ENCODE measurements at places on chromosomes 1 and 21. TPM values are rescaled to one million over a fixed set of nuclear protein-coding genes. Genes with fewer than 3 reads are reported as not detected.
A peak's percentile ranks its signal among the peaks of the same experiment; 100 is the strongest.

DNA sequence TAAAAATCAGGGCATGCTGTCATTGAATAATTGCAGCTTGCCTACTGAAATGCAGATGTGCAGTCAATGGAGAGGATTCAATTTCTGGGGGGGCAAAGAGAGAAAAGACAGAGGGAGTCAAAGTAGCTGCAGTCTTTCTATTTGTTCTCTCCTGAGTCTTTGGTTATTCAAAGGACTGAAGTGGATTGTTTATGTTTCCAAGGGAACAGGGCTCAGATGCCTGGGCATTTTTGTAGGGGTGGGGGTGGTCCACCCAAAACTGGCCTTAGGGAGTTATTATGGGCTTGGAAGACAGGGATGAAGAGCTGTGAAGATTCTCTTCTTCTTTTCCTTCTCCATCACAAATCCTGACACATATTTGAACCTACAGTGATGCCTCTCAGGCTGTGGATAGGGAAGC, 408.8 kb upstream of the DAB1 start:
- DNase-seq = no peak

DNA sequence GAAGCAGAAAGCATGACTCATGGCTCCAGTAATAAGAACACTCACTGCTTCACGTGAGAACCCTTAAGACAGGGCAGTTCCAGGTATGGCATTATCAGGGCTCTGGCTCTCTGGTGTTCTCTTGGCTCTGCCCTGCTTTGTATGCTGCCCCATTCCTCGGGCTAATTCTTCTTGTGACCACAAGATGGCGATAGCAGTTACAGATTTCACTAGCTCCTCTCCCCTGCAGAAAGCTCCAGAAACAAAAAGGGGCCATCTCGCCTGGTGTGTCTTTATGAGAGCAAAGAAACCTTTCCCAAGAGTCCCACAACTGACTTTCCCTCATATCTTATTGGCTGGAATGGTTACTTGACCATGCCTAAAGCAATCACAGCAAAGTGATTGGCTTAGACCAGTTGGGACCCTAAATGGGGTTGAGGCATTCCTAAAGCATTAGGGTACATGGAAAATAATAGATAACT, 60.1 kb downstream of the F3 start:
- peak; percentile 52 for DNase-seq

DNA sequence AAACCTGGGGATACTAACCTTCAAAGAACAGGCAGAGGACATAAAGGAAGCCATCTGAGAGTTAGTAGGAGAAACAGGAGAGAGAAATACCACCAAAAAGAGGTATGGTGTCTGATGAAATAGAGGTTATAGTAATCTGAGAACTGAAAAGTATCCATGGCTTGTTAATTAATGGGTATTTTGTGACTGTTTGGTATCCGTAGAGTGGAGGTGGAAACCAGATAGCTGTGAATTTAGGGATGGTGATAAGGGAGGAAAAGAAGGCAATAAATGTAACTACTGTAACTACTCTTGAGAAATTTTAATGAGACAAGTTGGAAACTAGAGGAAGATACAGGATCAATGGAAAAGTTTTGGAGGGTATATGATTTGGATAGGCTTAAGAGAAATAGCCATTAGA, 27.5 kb downstream of the PRKAA2 start:
- DNase-seq = no peak

CORT gene
- 0.77 TPM for total RNA-seq

GBP6 gene
- 0.26 TPM for total RNA-seq

DNA sequence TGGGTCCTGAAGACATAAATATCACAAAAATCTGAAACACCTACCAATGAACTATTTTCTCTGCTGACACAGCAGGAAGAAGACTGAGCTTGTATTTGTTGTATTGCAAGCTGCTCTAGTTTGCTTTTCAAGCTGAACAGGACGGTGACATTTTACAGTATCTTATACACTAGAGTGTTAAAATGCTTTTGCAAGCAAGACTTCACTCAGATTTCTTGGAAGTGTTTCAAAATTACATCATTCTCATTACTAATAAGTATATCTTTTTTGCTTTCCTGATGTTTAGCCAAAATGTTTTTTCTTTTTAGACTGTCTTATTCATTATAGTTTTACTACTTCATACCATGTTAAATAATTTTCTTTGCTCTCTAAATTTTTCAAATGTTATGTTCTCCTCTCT, 427.1 kb upstream of the CXADR start:
- no peak for DNase-seq

All from endothelial cell (in vitro differentiated cells).